ENCODE measurements at places on chromosomes 12 and 14. TPM values are rescaled to one million over a fixed set of nuclear protein-coding genes. Genes with fewer than 3 reads are reported as not detected.

Gene KRT3
- total RNA-seq = not detected

Gene VSX2
- not detected for total RNA-seq

Gene LRTM2
- total RNA-seq = not detected

Gene EPS8
- total RNA-seq = 22.0 TPM

Gene PLBD2
- 96.5 TPM for total RNA-seq

Gene EID3
- total RNA-seq = 5.8 TPM

Gene CFAP54
- 7.5 TPM for total RNA-seq

Gene SIRT4
- total RNA-seq = 0.88 TPM
